ENCODE measurements at places on chromosomes 5 and 9.

GRCh38 chr9:92479346-92479745, 3.0 kb downstream of the ASPN start:
- DNase-seq, result no peak

DNA sequence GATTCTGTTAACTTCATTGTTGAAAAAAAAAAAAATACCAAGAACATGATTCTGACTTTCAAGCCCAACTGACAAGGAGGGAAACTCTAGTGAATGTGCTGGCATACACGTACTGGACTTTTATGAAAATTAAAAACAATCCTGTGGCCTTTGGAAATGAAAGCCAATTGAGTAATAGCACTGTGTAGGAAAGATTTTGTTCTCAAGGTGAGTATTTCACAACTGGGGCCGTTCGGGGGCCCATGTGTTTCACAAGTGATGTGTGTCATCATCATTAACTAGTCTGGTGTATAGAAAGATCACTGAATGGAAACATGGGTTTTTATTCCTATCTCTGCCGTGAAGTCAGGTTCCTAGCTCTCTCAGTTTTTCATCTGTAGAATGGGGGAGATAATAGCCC, 605.0 kb upstream of the CLINT1 start:
- no peak for DNase-seq

DNA sequence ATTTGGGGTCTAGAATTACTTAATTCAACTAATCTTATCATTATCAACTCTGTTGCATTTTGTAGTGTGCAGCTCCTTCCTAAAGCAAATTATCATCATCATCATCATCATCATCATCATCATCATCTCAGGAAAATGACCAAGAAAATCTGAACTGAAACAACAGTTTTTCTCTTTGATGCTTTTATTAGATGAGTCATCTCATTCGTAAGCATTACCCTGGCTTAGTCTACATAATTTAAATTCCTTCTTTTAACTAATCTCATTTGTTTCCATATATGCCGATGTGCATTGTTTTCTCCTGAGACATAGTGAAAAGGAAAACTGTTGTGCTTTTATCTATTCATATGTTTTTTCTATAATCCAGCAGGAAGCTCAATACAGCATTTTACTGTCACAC, 173.0 kb upstream of the PDE4D start:
- no peak for DNase-seq

DNA sequence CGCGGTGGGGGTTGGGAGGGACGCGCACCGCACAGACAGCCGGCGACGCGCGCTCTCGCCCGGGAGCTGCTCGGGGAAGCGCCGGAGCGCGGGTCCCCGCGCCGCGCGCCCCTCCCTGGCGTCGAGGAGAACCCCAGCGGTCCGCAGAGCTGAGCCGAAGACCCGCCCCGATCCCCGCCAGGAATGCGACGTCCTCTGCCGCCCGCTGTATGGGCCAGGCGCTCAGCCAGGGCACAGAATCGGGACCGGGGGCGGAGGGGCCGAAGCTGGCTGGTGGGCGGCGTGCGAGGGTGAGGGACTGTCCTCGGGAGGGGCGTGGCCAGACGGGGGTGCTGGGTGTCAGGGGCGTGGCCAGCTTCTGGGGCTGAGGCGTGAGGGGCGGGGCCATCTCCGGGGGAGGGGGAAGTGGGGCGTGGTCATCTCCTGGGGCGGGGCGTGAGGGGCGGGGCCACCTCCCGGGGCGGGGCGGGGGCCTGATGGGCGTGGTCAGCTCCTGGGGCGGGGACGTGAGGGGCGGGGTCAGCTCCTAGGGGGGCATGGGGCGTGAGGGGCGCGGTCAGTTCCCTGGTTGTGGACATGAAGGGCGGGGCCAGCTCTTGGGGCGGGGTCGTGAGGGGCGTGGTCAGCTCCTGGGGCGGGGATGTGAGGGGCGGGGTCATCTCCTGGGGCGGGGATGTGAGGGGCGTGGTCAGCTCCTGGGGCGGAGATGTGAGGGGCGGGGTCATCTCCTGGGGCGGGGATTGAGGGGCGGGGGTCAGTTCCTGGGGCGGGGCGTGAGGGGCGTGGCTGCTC, 965 bp downstream of the PTGDS start:
- DNase-seq, result peak; percentile 86

- DNase-seq, result no peak
These were observed 91.4 kb downstream of the LIFR start for GRCh38 chr5:38465061-38465460.
